GOT3 (cell line): ENCODE measurements at places on chromosomes 5 and 9.
A peak's percentile ranks its signal among the peaks of the same experiment; 100 is the strongest.

GRCh38 chr5:172453206-172453985 is 929 bp downstream of the SH3PXD2B start:
- DNase-seq: no peak

DNA sequence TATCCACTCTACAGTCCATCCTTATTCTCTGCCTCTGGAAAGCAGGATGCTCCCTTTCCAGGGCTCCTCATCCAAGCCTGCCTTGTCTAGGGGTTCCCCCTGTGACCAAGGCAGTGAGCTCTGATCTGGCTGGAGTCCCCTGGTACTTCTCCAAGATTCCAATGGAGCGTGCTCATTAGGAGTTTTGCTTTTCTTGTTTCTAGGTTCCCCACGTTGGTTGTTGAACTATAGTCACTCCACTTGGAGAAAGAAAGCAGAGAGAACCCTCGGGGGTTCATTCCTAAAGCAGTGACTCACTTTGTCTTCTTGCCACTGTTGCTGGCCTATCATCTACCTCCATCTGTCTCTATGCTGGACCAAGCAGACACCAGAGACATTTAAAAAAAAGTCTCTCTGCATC is 192.6 kb downstream of the TLE4 start:
- DNase-seq: peak; percentile 3

DNA sequence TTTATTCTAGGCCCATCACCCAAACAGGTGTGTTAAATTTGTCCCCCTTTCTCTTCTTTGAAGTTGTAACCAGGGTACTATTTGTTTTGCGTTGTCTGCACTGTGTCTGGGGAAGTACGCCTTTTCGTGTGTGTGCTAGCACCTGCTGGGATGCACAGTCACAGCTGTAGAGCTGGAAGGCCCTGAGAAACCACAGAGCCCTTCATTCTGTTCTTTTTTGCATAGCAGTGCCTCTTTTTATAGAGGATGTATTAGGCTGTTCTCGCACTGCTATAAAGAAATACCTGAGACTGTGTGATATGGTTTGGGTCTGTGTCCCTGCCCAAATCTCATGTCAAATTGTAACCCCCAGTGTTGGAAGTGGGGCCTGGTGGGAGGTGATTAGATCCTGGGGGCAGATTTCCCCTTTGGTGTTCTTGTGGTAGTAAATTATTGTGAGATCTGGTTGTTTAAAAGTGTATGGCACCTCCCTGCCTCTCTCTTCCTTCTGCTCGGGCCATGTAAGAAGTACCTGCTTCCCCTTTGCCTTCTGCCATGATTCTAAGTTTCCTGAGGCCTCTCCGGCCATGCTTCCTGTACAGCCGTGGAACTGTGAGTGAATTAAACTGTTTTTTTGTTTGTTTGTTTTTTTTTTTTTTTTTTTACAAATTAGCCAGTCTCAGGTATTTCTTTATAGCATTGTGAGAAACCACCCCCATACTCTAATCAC is 14.0 kb downstream of the SEC61B start:
- DNase-seq: no peak

GRCh38 chr9:70485273-70485858 is 70.9 kb upstream of the KLF9 start:
- DNase-seq: no peak

- DNase-seq: no peak
Measured at GRCh38 chr5:81420039-81420667, 26.2 kb upstream of the ACOT12 start.

- no peak for DNase-seq
Measured at GRCh38 chr9:28197653-28198052, 624.4 kb upstream of the C9orf72 start.

- DNase-seq: no peak
Measured at GRCh38 chr9:69471433-69471832, 146.4 kb downstream of the ENTREP1 start.

GRCh38 chr5:102049517-102049916 is 246.6 kb downstream of the SLCO4C1 start:
- DNase-seq: no peak
